Esophagus mucosa (tissue), 1 donor: ENCODE measurements at places on chromosomes 4 and X.

DNA sequence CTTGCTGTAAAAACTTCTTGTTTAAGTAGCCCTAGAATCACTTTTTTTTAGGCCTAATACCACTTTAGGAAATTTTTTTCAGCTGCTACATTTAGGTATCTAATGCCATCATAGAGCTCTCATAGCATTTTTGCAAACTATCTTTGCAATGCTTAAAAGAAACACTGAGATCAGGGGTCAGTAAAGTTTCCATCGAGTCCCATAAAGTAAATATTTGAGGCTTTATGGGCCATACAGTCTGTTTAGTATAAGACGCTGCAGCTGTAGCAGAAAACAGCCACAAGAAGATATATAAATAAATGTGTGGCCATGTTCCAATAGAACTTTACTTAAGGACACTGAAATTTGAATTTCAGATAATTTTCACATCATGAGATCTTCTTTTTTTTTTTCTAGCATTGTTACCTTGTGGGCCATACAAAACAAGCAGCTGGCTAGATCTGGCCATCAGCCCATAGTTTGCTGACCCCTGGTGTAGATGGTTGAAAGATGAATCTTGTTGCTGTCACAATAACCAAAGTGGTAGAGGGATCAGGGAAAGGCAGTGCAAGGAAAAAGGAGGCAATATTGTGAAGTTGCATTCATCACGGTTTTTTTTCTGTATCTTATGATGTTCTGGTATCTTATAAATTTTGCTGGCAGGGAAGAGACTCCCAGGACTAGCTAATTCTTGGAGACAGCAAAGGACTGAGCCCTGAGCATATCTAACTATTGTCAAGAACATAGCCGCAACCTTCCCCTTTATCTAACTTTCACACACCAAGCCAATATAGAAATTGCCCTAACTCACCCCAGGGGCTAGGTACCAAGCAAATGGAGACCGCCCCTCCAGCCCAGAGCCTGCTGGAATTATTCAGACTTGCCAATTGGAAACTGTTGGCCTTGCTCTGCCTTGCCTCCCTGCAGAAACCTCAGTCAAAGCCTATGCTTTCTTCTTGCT lies 46.6 kb downstream of the RASGEF1B start:
- no peak for ATAC-seq

DNA sequence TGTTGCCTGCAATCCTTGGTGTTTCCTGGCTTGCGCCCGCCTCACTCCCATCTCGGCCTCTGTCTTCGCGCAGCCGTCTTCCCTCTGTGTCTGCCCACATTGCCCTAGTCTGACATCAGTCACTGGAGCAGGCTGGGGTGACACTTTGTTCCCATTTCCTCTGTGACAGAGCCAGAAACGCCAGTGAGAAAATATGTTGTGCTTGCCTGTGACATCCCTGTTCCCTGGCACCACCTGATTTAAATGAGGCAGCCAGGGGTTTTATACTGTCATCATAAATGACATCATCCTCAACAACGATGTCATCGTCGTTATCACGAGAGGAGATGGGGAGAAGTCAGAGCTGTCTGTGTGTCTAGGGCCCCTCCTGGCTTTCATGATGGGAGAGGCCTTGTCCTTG lies 29.1 kb downstream of the ZNF185 start:
- no peak for ATAC-seq

DNA sequence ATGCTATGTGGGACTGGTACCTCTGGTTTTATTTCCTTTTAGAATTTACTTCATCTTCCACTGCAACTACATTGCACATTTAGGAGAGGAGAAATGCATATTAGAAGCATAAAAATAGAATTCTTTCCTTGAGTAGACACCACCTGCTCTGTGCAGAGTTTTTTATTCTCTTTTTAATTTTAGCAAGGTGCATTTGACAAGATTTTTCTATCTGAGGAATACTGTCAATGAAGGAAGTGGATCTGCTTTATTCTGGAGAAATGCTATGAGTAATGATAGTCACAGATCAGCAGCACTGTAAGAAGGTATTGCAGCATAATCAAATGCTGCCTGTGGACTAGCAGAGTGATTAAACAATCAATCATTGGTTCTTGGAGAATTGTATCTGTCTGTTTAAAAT lies 1038.3 kb downstream of the RAPGEF2 start:
- ATAC-seq, result no peak

DNA sequence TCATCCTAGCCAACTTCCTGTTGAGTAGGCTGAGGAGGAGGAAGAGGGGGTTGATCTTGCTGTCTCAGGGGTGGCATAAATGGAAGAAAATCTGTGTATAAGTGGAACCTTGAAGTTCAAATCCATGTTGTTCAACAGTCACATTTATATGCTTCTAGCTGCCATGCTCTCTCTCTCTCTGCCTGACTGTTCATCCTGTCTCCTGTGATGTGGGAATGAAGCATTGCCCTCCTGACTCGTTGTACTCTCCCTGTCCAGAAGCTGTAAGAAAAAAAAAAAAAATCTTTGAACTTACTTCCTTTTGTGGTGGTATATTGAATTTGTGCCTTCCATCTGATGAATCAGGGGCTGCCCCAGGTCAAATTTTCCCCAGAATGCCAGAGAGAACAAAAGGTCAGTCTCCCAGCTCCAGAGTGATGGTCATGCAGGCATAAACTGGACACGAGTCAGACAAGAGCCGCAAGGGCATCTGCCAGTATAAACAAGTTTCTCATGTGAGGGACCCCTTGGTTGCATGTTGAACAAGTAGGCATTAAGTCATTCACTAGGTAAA lies 257.0 kb downstream of the IDS start:
- ATAC-seq, result no peak
